ENCODE measurements at places on chromosomes 7 and 10.

GRCh38 chr7:112362053-112362650 is 88.1 kb upstream of the IFRD1 start:
- peak; percentile 38 for DNase-seq

GRCh38 chr7:113424185-113424817 is 305.9 kb upstream of the SMIM30 start:
- no peak for DNase-seq

DNA sequence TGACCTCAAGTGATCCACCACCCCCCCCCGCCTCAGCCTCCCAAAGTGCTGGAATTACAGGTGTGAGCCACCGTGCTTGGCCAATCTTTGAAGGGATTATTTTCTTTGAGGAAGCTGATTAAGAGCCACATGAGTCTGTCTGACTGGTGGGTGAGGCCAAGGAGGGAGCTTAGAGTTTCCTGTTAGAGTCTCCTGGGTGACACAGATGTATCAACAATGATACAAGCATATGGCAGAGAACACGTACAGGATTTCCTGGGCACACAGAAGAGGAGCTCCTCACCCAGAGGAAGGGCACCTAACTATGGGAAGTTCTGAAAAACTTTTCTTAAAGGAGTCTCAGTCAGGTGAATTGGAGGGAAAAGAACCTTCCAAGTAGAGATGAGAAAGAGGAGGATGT is 69.4 kb downstream of the GOLGA7B start:
- no peak for DNase-seq

DNA sequence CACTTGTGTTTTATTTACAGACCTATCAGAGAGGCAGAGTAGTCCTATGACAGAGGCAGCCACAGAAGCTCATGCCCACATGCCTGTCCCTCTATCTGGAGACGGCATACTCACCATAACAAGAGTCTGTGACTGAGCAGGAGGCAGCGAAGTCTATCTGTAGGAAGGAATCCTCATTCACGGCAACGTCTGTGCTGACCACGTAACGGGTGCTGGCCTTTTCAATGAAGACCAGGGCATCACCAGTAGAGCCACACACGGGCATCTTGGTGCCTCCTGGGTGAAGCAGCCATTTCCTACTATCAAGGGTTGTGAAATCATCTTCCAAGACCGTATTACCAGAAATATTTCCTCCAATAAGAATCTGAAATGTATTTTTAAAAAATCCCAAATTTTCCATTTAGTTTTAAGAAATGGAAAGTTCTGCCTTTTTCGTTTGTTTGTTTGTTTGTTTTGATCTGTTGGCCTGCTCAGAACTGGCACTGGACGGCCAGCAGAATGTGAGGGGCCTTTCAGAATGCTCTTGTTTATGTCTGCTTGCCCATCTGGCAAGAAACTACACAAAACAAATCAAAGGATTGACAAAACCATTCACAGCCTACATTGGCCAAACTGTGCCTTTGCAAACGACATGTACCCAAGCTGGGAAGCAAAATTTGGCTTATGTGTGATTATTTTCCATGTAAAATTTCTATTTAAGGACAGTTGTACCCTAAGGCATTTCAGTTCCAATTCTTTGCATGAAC is 93.1 kb upstream of the SLC26A5 start:
- no peak for DNase-seq

DNA sequence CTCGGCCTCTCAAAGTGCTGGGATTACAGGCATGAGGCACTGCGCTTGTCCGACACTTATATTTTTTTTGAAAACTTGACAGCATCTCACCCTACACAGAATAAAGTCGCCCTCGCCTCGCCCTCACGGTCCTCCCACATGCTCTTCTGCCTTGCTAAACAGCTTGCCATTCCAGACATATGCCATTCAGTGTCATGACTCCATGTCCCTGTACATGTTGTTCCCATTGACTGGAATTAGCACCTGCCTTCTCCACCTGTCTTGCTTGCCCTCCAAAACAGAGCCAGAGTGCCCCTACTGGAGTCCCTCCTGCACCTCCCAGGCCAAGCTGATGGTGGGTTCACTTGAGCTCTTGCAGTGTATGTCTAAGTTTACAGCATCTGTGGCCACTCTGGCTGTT is 6.2 kb downstream of the NIPSNAP2 start:
- DNase-seq: no peak

GRCh38 chr10:92760609-92761008 is 70.9 kb downstream of the HHEX start:
- no peak for DNase-seq

DNA sequence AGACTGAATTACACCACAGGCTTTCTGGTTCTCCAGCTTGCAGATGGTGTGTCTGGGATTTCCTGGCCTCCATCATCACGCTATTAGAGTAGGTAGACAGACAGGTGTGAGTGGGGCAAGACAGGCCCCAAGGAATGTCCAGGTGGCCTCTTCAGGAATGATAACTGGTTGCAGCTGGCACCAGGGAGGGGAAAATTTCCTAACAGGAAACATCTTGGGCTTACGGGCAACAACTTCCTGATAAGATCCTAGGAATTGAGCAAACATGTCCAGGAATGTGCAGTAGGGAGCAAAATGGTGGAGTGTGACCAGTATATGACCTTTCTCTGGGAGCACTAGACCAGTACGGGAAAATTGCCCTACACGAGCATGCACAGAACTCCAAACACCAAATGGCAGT is 11.3 kb downstream of the XRCC2 start:
- no peak for DNase-seq

- no peak for DNase-seq
These were observed 12.7 kb upstream of the BNIP3 start for GRCh38 chr10:131994435-131994834.

DNA sequence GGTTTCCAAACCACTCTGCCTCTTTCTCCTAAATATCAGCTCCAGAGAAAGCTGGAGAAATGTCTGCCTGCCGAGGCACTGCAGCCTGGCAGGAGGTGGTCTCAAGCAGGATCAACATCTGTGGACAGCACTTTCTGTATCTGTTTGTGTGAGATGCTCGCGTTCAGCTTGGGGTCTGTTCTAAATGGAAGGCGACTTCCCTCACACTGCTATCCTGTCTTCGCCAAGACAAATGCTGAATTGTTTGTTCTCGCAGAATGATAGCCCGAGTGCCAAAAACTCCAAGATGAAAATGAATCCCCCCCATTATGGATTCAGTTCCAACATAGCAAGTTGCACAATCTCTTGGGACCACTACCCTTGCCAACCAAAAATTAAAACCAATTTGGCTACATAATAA is 72.2 kb upstream of the PALS2 start:
- no peak for DNase-seq

DNA sequence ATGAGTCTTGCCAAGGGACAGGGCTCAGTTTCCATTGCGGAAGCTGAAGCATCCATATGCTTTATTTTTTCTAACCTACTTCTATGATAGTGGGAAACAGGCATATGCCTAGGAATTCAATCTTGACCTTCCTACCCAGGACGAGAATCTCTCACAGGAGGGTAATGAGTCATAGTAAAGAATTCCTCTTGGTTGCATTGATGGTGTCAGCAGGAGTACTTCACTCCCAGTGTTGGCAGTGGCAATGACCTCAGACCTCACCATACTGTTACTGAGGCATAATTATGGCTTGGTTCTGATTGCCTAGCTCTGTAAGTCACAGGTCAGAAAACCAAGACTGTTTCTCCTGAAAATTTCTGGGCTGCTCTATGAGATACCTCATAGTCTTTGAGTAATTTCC is 552.9 kb downstream of the ARL4A start:
- no peak for DNase-seq

GRCh38 chr10:3495281-3495680 is 289.7 kb downstream of the KLF6 start:
- no peak for DNase-seq

GRCh38 chr7:45718464-45719330 is 144.5 kb downstream of the ADCY1 start:
- DNase-seq: no peak

- DNase-seq: no peak
These were observed 928.7 kb downstream of the IPMK start for GRCh38 chr10:57338823-57339558.

DNA sequence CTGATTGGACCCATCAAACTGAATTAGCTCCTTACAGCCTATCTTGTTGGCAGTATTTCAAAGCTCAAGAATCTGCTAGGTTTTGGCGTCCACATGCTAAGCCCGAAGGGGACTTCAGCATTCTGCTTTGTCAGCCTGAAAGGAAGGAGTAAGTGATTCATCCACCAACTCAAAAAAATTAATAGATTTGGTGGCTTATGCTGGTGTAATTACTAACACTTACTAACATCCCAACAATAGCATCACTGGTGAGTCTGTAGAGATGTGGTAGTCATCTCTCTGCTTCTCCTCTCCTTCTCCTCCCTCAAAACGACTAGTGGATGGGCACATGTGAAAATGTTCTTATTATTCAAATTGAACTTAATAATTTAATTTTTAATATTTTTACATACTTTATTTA is 53.8 kb upstream of the EGR2 start:
- DNase-seq: no peak

GRCh38 chr10:47022311-47023131 is 111.3 kb downstream of the PTPN20 start:
- no peak for DNase-seq

DNA sequence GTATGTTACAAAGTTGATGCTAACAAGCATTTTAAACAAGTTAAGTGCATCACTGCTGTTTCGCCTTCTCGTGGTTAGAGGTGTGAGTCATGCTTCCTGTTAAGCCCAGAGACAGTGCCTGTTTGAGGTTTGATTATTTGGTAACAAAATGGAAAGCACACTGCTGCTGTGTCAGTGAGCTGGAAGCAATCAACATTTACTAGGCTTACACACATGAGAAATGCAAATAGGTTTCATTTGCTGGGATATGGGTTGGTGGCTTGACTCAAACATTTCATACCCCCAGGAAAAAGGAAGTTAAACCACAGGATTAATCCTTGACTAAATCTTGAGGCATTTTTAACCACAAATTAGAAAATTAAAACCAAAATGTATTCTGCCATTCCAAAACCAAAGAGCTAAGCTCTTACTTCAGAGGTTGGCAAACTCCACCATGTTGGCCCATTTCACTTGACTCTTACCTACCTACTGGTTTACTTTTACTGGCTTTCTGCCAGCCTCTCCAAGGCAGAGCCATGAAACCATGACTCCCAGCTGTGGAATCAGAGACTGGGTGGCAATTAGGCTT is 139.2 kb downstream of the ETV1 start:
- DNase-seq: no peak

GRCh38 chr10:110803830-110804338 is 67.8 kb upstream of the PDCD4 start:
- DNase-seq: no peak

GRCh38 chr7:94179466-94179865 is 175.3 kb upstream of the BET1 start:
- no peak for DNase-seq

DNA sequence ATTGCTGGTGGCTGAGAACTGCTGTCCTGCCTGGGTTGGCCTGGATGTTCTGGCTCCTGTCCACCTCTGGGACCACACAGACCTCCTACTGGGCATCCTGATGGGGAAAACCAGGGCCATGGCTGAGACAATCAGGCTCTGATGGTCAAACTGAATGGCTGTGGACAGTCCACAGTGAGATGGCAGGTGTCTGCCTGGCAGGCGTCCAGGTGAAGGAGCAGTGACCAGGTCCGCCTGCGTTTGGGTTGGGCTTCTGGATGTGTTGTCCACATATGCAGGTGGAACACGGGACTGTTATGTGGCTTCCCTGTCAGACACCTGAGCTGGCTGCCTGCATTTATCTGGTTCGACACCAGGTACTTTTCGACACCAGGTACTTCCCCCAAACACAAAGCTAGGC is 241.7 kb downstream of the BUB3 start:
- DNase-seq: no peak

DNA sequence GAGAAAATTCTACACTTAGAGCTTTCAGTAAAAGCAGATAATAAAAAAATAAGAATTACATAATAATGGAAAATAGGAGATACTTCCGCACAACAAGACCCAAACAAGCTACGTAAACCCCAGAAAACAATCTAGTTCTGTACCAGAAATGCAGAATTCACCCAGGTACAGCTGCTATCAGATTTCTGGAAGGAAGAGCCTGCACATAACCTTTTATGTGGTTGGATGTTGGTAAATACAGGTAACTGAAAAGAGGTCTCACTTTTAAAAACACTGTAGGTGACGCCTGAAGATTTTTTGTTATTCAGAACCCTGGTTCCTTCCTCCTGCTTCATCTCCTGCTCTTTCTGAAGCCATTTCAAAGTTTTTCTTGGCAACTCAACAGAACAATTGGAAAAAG is 29.9 kb downstream of the PANK1 start:
- DNase-seq: no peak

DNA sequence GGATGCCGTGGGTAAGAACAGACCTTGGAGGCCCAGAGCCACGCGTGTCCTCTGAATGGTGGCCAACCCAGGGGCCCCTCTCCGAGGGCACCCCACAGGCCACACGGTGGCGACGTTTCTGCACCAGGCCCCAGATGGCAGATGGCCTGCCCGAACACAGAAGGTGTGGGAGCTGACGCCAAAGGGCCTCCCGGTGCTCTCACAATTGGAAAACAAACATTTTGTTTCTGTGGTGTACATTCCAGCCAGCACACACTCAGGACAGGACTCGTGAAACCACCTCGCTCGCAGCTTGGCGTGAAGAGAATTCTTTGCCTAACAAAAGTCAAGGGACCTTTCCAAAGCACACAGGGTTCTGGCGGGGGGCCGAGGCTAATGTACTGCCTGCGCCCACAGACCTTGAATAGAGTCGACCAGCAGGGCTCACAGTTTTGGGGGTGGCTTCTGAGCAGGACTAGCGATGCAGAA is 112.1 kb downstream of the FAM53B start:
- no peak for DNase-seq

DNA sequence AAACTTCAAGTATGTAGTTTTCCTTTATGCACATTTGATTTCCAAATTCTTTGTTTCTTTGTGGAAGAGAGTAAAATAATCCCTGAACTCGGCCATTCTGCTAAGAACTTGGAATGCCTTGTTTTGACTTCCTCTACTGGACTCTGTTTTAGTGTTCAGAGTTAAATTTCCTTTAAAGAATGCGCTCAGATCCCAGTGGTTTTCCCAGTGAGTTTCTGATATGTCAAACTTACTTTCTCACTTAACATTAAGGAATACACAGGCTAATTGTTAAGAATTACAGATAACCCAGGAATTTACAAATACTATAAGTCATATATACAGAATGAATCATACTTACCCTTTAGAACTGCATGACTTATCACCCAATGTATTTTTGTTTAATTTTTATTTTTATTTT is 1067.6 kb upstream of the CELF2 start:
- no peak for DNase-seq

GRCh38 chr7:27608776-27609495 is 53.7 kb downstream of the HIBADH start:
- no peak for DNase-seq

- DNase-seq: no peak
These were observed 13.0 kb downstream of the AIFM2 start for GRCh38 chr10:70119623-70120022.

DNA sequence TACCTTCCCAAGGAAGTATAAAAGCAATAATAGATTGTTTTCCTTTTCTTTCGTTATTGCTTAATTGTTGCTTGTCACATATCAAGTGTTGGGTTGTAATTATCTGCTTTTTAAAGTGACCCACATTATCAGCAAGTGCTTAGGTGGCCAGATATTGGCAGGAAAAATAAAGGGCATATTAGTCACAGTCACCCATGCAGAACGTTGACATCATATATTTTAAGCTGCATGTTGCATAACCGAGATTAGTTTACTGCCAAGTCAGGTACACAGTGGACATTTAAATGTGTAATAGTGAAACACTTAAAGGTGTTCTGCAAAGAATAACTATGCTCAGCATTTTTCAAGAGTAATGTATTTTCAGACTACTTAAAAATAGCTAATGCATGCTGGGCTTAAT is 11.4 kb downstream of the NEBL start:
- DNase-seq: no peak
